ENCODE measurements at places on chromosomes 5 and 9. TPM values are rescaled to one million over a fixed set of nuclear protein-coding genes. Genes with fewer than 3 reads are reported as not detected.

- H3K4me1 ChIP-seq = peaks cover 4% of the 10 kb centered on the region
- no peaks in the 10 kb centered on the region for H3K36me3 ChIP-seq
- no peak overlapping the region for H3K4me3 ChIP-seq
- no peak for DNase-seq
- no peak overlapping the region for H3K27ac ChIP-seq
These were observed 238.9 kb downstream of the NR3C1 start for GRCh38 chr5:143164557-143164956.

GRCh38 chr5:483434-484140, 40.6 kb downstream of the EXOC3 start:
- no peak overlapping the region for H3K27ac ChIP-seq
- H3K27me3 ChIP-seq = peaks cover 58% of the 10 kb centered on the region
- H3K36me3 ChIP-seq = no peaks in the 10 kb centered on the region
- H3K4me3 ChIP-seq = no peak overlapping the region
- peaks cover 7% of the 10 kb centered on the region for H3K4me1 ChIP-seq

DNA sequence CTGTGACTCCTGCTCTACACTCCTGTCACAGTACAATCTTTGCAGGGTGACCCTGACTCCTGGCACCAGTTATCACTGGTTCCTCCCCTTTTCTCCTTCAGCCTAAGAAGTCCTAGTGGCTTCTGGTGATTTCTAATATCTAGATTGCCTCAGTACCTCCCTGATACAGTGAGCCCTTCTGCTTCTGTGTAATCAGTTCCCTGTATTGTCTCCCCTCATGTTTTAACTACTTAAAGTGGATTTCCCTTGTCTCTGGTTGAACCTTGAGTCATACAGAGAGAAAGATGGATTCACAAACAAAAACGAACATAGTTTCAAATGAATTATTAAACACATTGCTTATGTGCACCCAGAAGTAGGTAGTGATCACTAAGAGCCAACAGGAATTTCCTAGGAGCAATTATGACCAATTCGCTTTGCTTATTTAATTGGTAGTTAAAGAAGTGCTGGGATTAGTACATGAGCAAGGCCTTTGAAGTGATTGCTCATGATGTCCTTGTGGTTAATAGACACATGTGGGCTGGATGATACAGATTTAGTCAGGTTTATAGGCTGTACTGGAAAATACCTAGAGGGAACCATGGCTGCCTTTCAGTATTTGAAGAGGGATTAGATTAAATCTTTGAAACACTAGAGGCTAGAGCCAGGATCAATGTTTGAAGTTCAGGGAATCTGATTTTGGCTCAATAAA, 145.8 kb upstream of the MEF2C start:
- no peaks in the 10 kb centered on the region for H3K27me3 ChIP-seq
- H3K27ac ChIP-seq = no peak overlapping the region
- no peaks in the 10 kb centered on the region for H3K4me1 ChIP-seq
- no peaks in the 10 kb centered on the region for H3K36me3 ChIP-seq

HEMGN gene
- total RNA-seq = not detected

DNA sequence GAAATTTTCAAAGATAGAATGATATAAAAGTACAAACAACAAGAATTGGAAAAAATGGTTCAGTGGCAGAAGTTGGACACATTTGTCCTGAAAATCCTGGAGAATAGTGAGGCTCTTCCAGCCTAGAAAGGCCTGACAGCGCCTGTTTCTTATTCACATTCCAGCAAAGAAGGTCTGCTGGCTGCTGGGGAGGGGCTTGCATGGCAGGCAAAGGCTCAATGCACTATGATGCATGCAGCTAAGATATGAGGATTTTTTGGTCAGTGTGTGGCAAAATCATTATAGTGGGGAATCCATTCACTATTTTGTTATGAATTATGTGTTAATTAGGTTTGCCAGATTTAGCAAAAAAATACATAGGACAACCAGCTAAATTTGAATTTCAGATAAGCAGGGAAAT, 243.9 kb upstream of the SLC30A5 start:
- H3K36me3 ChIP-seq = no peaks in the 10 kb centered on the region
- H3K4me3 ChIP-seq = no peak overlapping the region
- no peak overlapping the region for H3K27ac ChIP-seq

DNA sequence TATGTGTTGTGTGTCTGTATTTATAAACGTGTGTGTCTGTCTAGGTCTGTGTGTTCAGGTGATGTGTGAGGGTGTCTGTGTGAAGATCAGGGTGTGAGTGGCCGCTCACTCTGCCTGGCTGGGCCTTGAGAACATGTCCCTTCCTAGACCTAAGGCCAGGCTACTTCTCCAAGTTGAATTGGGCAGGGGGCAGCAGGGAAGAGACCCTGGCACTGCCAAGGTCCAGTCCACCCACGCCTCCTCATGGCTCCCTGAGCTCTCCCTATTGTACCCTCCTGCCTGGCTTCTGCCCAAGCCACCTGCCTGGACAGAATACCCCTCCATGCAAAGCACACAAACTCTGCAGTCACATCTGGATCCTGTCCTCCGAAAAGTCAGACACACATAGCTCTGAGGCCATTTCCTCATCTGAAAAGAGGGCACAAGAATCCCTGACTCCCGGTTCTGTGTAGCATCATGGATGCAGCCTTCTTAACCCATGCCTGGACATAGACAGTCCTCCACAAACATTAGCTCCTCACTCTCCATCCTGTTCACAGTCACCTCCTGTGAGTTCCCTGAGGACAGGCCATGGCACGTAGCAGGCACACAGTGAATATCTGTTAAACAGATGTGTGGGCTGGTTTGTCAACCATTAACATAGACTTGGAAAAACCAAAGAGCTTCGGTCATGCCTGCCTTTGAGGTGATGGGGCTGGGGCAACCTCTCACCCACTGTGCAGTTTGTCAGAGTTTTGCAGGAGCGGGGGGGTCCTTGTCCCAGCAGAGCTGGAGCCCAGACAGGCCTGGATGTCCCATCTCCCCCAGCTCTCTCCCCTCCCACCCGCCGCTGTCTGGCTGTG, 167.8 kb upstream of the MVB12B start:
- no peak overlapping the region for H3K27ac ChIP-seq
- no peak overlapping the region for H3K4me3 ChIP-seq
- DNase-seq = peak; percentile 20
- peaks cover 6% of the 10 kb centered on the region for H3K27me3 ChIP-seq

GRCh38 chr9:117414906-117415331, at the start of gene ASTN2:
Gene ASTN2 (minus strand): TSS chr9:117415057. CDS start chr9:117414938, 119 bp downstream.
- H3K27me3 ChIP-seq = peaks cover 51% of the 10 kb centered on the region
- H3K4me3 ChIP-seq = peak within 1 kb of the TSS; percentile 14
- no peaks in the 10 kb centered on the region for H3K36me3 ChIP-seq
- DNase-seq = no peak

C9 gene
- not detected for total RNA-seq

DNA sequence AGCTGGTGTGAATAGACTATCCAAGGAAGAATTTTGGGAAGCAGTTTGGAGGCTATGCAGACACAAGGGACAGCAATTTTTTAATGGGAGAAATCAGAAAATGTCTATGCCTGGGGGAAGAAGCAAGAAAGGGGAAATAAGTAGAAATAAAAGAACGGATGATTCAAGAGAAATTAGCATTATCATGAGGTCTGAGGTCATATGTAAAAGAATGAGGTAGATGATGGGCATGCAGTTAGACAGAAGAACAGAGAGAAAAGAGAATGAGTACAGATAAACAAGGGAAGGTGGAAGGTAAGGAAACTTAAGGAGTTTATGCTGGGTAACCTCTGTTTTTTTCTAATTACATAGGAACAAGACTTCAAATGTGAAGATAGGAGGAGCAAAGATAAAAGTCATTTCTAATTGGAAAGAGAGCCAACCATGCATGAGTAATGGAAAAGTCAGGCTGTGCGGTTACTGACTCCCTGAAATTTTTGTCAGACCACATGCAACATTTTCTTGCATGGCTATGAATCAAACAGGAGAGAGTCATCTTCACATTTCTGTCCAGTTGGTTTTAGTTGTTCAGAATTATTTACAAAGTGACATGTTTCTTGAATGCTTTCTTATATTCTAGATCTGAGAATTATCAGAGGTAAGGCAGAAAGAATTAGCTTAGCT, 101.0 kb upstream of the PIK3R1 start:
- no peaks in the 10 kb centered on the region for H3K36me3 ChIP-seq
- no peak overlapping the region for H3K4me3 ChIP-seq
- H3K4me1 ChIP-seq = no peaks in the 10 kb centered on the region
- no peak for DNase-seq
- H3K27me3 ChIP-seq = no peaks in the 10 kb centered on the region

- H3K36me3 ChIP-seq = no peaks in the 10 kb centered on the region
- H3K4me3 ChIP-seq = no peak overlapping the region
- H3K27ac ChIP-seq = no peak overlapping the region
- H3K4me1 ChIP-seq = no peaks in the 10 kb centered on the region
- no peak for DNase-seq
These were observed 104.3 kb upstream of the ARRDC3 start for GRCh38 chr5:91487420-91487819.

GRCh38 chr5:124740071-124740470, 6.4 kb downstream of the ZNF608 start:
- H3K4me3 ChIP-seq = peak overlapping the region; percentile 70
- H3K27ac ChIP-seq = peak overlapping the region; percentile 58
- no peaks in the 10 kb centered on the region for H3K27me3 ChIP-seq
- peaks cover 30% of the 10 kb centered on the region for H3K4me1 ChIP-seq
- H3K36me3 ChIP-seq = no peaks in the 10 kb centered on the region

CBY3 gene
- total RNA-seq = not detected

MLANA gene
- not detected for total RNA-seq

- DNase-seq = no peak
- no peaks in the 10 kb centered on the region for H3K36me3 ChIP-seq
- H3K4me1 ChIP-seq = no peaks in the 10 kb centered on the region
- no peaks in the 10 kb centered on the region for H3K27me3 ChIP-seq
These were observed 184.8 kb downstream of the TMEM38B start for GRCh38 chr9:105879181-105879580.

DNA sequence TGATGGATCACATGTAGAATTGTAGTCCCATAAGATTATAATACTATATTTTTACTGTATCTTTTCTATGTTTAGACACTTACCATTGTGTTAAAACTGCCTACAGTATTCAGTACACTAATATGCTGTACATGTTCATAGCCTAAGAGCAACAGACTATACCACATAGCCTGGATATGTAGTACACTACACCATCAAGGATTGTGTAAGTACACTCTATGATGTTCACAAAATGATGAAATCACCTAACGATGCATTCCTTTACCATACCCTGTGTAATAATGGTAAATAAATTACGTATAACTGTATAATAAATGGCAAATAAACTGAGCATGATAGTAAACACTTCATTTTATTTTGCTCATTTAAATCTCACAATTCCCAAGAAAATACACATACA, 60.3 kb downstream of the RICTOR start:
- peaks cover 17% of the 10 kb centered on the region for H3K36me3 ChIP-seq
- peaks cover 10% of the 10 kb centered on the region for H3K4me1 ChIP-seq
- H3K4me3 ChIP-seq = no peak overlapping the region
- H3K27me3 ChIP-seq = no peaks in the 10 kb centered on the region
- DNase-seq = no peak

GRCh38 chr9:133976887-133977286, 15.2 kb downstream of the VAV2 start:
- no peak overlapping the region for H3K27ac ChIP-seq
- DNase-seq = peak; percentile 59
- no peaks in the 10 kb centered on the region for H3K36me3 ChIP-seq
- H3K4me3 ChIP-seq = no peak overlapping the region
- H3K4me1 ChIP-seq = peaks cover 35% of the 10 kb centered on the region
- H3K27me3 ChIP-seq = no peaks in the 10 kb centered on the region

DNA sequence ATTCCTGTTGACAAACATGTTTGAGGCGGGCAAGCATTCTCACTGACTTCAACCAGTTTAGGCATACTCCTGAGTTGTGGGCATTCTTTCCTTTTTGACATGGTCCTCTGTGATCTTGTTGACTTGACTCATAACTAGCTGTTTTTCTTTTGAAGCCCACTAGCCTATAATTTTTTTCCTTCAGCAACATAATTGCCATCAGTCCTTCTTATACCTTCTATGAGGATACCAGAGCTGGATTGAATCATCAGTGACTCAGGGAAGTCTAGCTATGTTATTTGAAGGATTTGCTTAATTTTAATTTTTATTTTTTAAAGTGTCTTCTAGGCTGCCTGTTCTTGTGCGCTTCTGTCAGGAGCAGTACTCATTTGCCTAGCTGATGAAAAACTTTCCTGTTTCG, 259.5 kb downstream of the NR3C1 start:
- H3K36me3 ChIP-seq = no peaks in the 10 kb centered on the region
- no peaks in the 10 kb centered on the region for H3K27me3 ChIP-seq
- no peak overlapping the region for H3K4me3 ChIP-seq
- DNase-seq = no peak
- H3K27ac ChIP-seq = no peak overlapping the region
- peaks cover 30% of the 10 kb centered on the region for H3K4me1 ChIP-seq

GRCh38 chr5:170161069-170161468, 55.4 kb downstream of the FOXI1 start:
- no peaks in the 10 kb centered on the region for H3K27me3 ChIP-seq
- no peaks in the 10 kb centered on the region for H3K4me1 ChIP-seq
- H3K4me3 ChIP-seq = no peak overlapping the region
- H3K36me3 ChIP-seq = no peaks in the 10 kb centered on the region
- no peak for DNase-seq

DNA sequence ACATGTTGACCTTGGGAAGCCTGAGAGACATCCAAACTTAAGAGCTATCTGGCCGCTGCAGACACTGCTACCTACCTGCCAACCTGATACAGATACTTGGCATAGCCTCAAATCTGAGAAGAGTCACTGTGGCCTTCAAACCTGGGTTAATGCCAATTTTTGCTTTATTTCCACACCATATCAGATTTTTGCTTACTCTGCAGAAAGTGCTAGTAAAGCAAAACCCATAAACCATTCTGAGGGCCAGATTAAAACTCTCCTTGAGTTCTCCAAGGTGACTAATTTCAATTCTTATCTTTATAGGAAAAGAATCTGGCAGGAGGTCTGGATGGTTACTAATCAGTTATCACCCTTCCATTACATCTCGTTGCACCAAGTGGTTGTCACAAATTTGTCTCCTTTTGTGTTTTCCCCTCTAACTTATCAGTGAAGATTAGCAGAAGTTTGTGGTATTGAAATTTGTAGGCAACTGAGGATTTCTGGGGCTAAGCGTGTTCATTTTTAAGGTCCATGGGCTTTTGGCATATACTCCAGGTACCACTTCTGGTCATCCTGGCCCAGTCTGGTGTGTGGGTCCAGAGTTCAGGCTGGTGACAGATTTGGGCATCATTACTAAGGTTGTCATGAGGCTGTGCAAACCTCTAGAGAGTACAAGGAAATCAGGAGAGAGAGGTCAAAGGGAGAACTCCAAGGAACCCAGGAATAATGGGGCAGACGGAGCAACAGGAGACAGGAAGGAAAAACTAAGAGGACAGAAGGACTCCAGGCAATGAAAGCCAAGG, 177.9 kb downstream of the TSSK1B start:
- DNase-seq = no peak
- no peaks in the 10 kb centered on the region for H3K27me3 ChIP-seq
- H3K27ac ChIP-seq = no peak overlapping the region
- no peak overlapping the region for H3K4me3 ChIP-seq
